ENCODE measurements at places on chromosomes 16 and 17.
A peak's percentile ranks its signal among the peaks of the same experiment; 100 is the strongest.

- no peak for DNase-seq
Observed at GRCh38 chr17:57782647-57783337, 37.7 kb upstream of the CCDC182 start.

GRCh38 chr17:673200-673681 is 41.4 kb downstream of the VPS53 start:
- no peak for DNase-seq

DNA sequence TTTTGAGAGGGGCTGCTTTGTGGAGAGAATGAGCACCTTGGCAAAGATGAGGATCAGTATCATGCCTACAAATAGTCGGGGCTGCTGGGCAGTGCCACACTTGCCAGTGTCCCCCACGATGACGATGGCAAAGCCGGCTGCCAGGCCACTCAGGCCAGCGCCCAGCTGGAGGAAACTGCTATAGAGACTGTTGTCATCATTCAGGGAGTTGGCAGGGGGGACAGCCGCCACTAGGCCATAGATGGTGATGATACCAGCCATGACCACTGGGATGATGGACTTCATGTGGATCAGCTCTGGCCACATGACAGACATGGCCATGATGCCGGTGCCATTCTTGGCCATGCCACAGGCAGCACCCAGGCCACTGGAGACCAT is 23.8 kb downstream of the MINK1 start:
- no peak for DNase-seq

- DNase-seq = peak; percentile 55
Observed at GRCh38 chr16:9159839-9160550, 68.6 kb downstream of the HAPSTR1 start.

- DNase-seq = peak; percentile 62
Observed at GRCh38 chr16:2194852-2195321, 1.5 kb downstream of the CASKIN1 start.

- DNase-seq = no peak
Observed at GRCh38 chr17:8873801-8874715, 6.6 kb upstream of the PIK3R6 start.

DNA sequence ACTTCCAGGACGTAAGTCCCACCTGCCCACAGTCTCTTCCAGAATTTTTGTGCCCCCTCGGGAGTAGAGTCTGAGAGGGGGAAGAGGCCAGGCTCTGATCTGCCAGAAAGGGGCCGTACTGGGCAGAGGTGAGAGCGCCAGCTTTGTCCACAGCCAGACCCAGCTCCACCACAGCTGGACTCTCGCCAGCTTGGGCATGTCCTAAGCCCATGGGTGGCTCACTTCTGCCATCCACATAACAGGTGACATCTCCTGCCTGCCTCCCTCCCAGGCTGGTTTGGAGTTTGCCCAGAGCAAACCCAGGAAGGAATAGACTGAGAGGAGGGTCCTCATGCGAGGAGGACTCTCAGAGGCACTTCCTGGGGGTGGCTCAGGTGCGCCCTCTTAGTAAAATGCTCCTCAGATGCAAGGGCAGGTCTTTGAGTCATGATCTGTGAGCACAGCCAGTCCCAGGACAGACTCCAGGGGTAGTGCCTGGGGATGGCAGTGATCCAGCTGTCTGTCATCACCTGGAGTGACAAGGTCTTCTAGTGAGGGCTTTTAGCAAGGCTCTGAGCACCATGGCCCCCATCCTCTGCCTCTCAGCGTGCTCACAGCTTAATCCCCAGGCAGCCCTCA is 89.2 kb downstream of the AMFR start:
- no peak for DNase-seq

DNA sequence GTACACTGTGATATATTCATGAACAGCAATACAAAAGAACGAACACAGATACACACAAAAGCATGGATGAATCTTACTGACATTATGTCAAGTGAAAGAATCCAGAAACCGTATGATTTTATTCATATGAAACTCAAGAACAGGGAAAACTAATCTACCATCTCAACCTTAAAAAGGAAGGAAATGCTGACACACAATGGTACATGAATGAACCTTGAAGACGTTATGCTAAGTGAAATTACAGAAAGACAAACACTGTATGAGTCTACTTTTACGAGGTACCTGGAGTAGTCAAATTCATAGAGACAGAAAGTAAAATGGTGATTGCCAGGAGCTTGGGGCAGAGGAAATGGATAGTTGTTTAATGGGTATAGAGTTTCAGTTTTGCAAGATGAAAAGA is 8.7 kb upstream of the PRKCB start:
- DNase-seq = no peak

DNA sequence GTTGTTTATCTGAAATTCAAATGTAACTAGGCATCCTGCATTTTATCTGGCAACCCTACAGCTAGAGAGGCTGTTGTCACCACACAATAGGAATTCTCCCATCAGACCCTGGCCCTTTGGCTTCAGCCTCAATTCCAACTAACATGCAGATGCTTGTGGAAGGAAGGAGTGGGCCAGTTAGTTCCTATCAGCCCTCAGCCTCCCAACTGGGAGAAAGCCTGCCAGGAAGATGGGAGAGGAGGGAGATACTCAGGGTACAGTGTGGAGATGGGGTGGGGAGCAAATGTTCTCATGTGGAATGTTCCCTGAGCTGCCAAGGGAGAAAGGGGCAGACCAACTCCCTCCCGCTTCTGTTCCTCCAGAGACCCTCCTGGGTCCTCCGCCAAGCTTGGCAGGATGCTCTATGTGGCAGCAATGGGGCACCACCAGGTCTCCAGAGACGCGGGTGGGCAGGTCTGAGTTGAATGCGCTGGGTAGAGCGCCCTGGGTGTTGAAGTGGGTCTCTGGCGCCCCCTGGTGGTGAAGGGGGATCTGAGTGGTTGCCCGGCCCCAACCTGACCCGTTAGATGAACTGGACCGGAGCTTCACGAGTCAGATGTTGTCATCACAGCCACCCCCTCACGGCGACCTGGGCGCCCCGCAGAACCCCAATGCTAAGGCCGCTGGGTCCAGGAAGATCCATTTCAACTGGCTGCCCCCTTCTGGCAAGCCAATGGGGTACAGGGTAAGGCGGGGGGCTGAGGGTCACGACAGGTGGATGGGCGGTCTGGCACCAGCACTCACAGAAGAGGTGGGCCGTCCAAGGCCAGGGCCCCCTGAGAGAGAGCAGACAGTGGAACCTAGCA is 15.2 kb downstream of the GALK1 start:
- peak; percentile 50 for DNase-seq

- DNase-seq = no peak
Observed at GRCh38 chr16:878072-878784, 77.7 kb upstream of the GNG13 start.

- DNase-seq = no peak
Observed at GRCh38 chr16:49491106-49491670, 117.6 kb downstream of the C16orf78 start.

GRCh38 chr17:21129023-21129681 is 2.4 kb downstream of the DHRS7B start:
- no peak for DNase-seq

DNA sequence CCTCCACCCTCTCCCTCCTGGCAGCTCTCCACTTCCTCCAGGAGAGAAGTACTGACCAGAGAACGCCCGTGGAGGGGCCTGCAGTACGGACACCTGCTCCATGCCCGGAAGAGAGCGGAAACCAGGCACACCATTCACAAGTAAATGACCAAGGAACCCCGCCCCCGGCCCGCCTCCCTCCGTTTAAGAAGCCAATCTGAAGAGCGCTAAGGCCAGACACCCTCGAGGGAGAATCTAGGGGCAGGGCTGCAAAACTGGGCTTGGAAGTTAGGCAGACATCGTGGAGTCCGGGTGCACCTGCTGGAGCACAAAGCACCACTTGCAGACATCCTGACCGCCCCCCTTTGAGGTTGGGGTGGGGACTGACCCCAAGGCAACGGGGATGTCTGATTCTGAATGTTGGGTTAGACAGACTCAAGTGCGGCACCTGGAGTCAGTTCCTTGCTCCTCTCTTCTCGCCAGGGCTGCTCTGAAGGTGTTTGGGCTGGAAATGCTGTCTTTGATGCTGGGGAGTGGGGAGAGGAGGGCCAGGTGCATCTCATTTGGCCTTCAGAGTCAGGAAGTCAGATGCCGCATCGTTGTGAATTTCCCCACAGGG is 964 bp upstream of the FAAP100 start:
- DNase-seq = peak; percentile 83

DNA sequence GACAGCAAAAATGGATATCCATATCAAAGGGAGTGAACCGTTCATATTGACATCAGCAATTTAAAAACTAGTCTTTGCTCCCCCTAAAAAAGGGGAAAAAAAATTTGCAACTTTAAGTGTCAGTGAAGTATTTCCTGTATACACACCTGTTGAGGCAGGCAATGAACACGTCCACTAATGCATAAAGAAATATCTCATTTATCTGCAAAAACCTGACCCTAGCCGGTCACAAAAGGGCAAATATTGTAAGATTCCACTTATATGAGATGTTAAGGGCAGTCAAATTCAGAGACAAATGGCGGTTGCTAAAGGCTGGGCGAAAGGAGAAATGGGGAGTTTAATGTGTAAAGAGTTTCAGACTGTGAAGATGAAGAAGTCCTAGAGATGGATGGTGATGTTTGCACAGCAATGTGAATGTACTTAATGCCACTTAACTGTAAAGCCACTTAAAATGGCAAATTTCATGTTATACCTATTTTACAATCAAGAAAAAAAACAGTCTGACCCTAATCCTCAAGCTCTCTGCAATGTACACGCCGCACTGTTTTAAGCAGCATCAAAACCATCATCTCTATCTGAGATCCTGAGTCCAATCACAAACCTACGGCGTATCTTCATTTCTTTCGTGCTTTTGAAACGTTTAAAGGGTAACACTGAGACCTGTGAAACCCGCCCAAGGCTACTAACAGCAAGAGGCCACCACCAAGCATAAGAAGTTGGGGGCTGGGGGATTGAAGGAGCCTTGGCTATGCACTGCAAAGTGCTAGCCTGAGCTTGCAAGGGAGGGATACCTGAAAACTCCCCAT is 1.1 kb downstream of the PARN start:
- no peak for DNase-seq

- DNase-seq = no peak
Observed at GRCh38 chr16:88792078-88792550, 7.1 kb upstream of the PIEZO1 start.

DNA sequence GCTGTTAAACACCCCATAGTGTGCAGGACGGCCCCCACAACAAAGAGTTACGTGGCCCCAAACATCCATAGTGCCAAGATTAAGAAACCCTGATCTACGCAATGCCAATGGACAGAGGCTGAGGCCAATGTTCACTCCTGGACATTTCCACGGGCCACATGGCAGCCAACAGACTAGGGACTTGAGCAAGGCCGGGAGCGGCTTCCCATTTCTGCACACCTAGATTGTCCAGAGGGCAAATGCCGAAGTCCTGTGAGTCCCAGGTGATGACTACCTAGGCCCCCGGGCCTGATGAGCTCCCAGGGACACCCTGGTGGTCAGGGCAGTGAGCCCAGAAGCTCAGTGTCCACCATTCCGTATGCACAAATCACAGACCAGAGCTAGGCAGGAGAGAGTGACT is 95.5 kb downstream of the AMFR start:
- DNase-seq = no peak

GRCh38 chr17:66775881-66776400 is 59.0 kb upstream of the CACNG5 start:
- no peak for DNase-seq

DNA sequence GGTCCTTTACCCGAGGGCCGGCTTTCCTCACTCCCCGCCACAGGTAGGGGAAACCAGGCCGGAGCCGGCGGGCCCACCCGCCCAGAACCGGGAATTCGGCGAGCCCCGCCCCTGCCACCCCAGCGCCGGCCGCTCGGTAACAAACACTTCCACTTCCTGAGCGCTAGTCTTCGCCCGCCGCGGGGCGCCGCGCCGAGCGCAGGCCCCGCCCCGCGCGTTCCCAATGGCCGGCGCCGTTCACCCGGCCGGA is 224 bp upstream of the NHERF1 start:
- DNase-seq = no peak

- DNase-seq = no peak
Observed at GRCh38 chr17:21231533-21231932, 17.6 kb upstream of the TMEM11 start.

DNA sequence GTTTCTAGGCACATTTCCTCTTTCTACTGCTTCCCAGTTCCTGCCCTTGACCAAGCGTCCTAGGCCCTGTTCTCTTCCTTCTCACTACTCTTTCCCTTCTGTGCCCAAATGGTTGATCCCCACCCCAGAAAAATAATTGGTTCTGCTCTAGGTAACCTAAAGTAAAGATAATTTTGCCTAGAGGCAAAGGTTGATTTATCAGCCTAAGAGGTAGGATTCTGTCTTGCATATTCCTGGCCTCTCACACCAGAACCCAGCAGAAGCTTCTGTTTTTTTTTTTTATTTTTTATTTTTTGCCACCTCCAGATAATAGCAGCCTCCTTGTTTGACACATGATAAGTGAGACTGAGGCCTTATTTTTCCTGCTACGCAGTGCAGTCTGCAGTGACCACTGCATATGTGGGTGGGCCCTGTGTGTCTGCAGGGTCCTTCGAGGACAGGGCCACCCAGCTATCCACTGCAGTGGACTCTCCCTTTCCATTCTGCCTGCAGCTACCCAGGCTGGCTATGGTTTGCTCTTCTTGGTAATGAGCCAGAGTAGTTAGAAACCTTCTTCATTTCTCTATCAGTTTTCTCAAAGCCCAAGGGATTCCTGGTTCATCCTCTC is 701 bp downstream of the PIPOX start:
- no peak for DNase-seq

DNA sequence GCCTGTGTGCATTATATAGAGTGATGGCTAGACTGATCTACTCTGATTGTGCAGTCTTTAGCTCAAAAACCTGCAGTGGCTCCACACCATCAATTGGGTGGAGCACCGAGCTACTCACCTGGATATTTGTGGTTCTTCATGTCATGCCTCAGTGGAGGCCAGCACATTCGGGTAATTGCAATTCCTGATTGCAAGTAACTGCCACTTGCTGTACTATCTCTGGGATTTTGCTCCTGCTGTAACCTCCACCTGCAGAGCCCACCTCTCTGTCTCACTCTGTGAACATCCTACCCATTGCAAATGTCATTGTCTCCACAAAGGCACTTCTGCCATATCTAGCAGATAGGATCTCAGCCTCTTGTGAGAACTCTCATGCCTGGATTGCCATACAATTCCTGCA is 1.7 kb upstream of the CCL1 start:
- DNase-seq = no peak
